ENCODE measurements at places on chromosomes 7 and 10. TPM values are rescaled to one million over a fixed set of nuclear protein-coding genes. Genes with fewer than 3 reads are reported as not detected.

GIMAP2 gene
- polyA plus RNA-seq, result 0.37 TPM

WDR86 gene
- 0.05 TPM for polyA plus RNA-seq

UCMA gene
- not detected for polyA plus RNA-seq

STMP1 gene
- 53.9 TPM for polyA plus RNA-seq

DNMBP gene
- polyA plus RNA-seq, result 2.3 TPM

UPK3B gene
- not detected for polyA plus RNA-seq

MSRB2 gene
- 5.9 TPM for polyA plus RNA-seq

OGDHL gene
- 1.5 TPM for polyA plus RNA-seq

ELOVL3 gene
- 0.86 TPM for polyA plus RNA-seq

GCK gene
- polyA plus RNA-seq, result 0.35 TPM

SPDYE18 gene
- 0.16 TPM for polyA plus RNA-seq

TSPAN13 gene
- polyA plus RNA-seq, result 20.0 TPM

TEX36 gene
- polyA plus RNA-seq, result 0.82 TPM

LRRC4 gene
- polyA plus RNA-seq, result not detected

NAT16 gene
- not detected for polyA plus RNA-seq

SNX10 gene
- 6.9 TPM for polyA plus RNA-seq

AKR1D1 gene
- not detected for polyA plus RNA-seq

SPDYE1 gene
- not detected for polyA plus RNA-seq

ARF5 gene
- polyA plus RNA-seq, result 290 TPM
